Activated CD4-positive, alpha-beta memory T cell treated with anti-CD3 and anti-CD28 coated beads for 36 hours (primary cell): ENCODE measurements at places on chromosomes 5 and 9. TPM values are rescaled to one million over a fixed set of nuclear protein-coding genes. Genes with fewer than 3 reads are reported as not detected.

SLC1A1 gene
- total RNA-seq, result not detected

SPINK6 gene
- total RNA-seq, result not detected

HAPLN1 gene
- total RNA-seq, result not detected

GRCh38 chr5:3843706-3844105 lies 248.1 kb downstream of the IRX1 start:
- H3K27me3 ChIP-seq, result no peaks in the 10 kb centered on the region
- no peak overlapping the region for H3K27ac ChIP-seq
- DNase-seq, result no peak
- no peaks in the 10 kb centered on the region for H3K36me3 ChIP-seq
- no peak overlapping the region for H3K4me3 ChIP-seq

DNA sequence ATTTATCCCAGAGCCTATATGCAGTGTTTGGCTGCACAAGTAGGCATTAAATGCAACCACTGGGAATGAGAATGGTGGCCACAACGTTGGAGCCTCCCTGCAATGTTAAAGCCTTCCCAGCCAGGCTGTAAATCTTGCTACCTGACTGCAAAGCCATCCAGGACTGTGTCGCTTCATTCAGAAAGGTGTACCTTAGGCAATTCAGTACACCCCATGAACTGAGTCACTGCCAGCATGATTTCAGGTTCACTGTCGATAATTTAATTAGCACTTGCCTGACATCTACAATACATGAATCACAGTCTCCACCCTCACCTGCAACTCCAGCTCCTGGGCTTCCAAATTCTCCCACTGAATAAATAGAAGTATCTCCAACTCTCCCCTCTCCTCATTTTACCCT lies 108.4 kb downstream of the SLIT3 start:
- no peaks in the 10 kb centered on the region for H3K36me3 ChIP-seq
- no peaks in the 10 kb centered on the region for H3K4me1 ChIP-seq
- peaks cover 2% of the 10 kb centered on the region for H3K27me3 ChIP-seq
- H3K27ac ChIP-seq, result no peak overlapping the region

DNA sequence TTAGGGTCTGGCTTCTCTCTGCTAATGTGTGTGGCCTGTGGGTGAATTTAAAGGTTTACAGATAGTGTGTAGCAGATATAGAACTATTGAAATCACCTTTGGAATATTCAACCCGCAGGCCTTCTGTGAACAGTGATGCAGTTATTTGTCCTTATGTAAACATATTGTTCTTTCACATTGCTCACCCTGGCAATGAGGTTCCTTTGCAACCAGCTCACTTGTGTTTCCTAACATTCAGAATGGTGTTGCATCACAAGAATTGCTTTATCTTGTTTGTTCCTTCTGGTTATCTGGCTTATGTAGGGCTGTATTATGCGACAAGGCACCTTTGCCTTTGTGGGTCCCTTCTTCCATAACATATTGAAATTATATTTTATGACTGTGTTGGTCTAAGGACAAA lies 370.3 kb downstream of the NNT start:
- H3K36me3 ChIP-seq, result no peaks in the 10 kb centered on the region
- no peak for DNase-seq
- H3K27me3 ChIP-seq, result no peaks in the 10 kb centered on the region
- H3K4me1 ChIP-seq, result no peaks in the 10 kb centered on the region

DNA sequence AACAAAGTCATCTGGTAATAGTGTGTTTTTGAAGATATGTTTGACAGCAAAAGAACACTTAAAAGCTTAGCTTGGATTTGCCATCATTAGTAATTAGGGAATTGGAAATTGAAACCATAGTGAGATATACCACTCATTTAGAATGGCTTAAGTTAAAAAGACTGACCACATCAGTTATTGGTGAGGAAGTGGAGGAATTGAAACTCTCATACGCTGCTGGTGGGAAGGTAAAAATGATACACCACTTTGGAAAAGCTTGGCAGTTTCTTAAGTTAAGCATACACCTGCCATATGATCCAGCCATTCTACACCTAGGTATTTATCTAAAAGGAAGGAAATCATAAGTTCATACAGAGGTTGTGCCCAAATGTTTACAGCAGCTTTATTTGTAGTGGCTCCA lies 213.2 kb downstream of the TRIO start:
- no peaks in the 10 kb centered on the region for H3K4me1 ChIP-seq
- DNase-seq, result no peak
- no peak overlapping the region for H3K4me3 ChIP-seq
- peaks cover 4% of the 10 kb centered on the region for H3K27me3 ChIP-seq

PCDHA12 gene
- total RNA-seq, result not detected

UGCG gene
- 12.4 TPM for total RNA-seq

CDK7 gene
- 41.2 TPM for total RNA-seq

GRCh38 chr5:118397236-118397635 lies 591.1 kb downstream of the DTWD2 start:
- H3K27ac ChIP-seq, result no peak overlapping the region
- DNase-seq, result no peak
- no peaks in the 10 kb centered on the region for H3K4me1 ChIP-seq
- H3K4me3 ChIP-seq, result no peak overlapping the region

- H3K36me3 ChIP-seq, result no peaks in the 10 kb centered on the region
- no peak for DNase-seq
- no peak overlapping the region for H3K4me3 ChIP-seq
- no peaks in the 10 kb centered on the region for H3K27me3 ChIP-seq
These were observed 165.6 kb upstream of the IRX2 start for GRCh38 chr5:2917093-2917492.

SURF1 gene
- total RNA-seq, result 26.0 TPM

GRCh38 chr5:93073547-93073946 lies 507.5 kb downstream of the NR2F1-AS1 start:
- no peaks in the 10 kb centered on the region for H3K27me3 ChIP-seq
- no peak overlapping the region for H3K27ac ChIP-seq
- no peaks in the 10 kb centered on the region for H3K36me3 ChIP-seq
- no peak overlapping the region for H3K4me3 ChIP-seq
- peaks cover 2% of the 10 kb centered on the region for H3K4me1 ChIP-seq

DNA sequence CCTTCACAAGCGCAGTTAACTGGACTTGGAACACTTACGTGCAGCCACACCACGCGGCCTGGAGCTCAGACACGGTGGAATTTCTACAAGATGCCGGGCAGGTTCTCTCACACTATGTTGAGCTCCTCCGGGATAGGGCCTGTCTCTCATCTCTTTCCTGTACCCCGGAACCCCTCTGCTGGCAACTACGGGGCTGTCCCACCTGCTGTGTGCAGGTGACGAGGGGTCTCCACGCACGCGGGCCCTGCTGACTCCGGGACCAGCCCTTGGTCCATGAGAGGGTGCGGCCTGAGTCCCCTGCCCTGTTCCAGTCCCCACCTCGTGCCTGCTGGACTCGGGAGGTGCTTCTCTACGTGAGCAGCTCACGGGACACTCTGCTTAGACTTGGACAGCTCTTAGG lies 40.1 kb downstream of the SLC6A3 start:
- no peak overlapping the region for H3K27ac ChIP-seq
- no peaks in the 10 kb centered on the region for H3K36me3 ChIP-seq
- no peak for DNase-seq
- no peak overlapping the region for H3K4me3 ChIP-seq
- peaks cover 13% of the 10 kb centered on the region for H3K27me3 ChIP-seq

DNA sequence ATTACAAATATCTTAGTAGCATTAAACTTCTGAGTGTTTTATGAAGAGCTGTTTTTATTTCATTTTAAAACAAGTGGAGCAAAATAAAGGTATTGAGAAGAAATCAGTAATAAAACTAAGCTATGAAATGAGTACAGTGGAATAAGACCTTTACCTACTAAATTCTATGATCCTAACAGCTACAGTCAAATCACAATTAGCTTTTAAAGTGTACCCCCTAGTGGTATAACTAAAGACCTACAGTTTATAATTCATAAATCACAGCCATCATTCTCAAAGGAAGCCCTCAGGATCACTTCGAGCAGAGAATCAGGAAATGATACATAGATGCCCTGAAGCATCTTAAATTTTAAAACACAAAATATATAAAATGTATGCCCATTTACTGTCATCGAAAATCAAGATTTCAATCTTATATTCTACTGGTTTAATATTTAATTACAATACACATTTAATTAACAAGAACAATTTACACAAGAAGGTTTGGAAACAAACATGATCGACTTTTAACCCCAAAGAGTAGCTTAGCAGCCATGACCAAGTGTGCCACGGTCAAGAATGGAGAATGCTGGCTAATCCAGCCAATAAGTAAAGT lies 12.3 kb downstream of the CCNH start:
- no peak for DNase-seq
- peaks cover 31% of the 10 kb centered on the region for H3K4me1 ChIP-seq
- peaks cover 51% of the 10 kb centered on the region for H3K36me3 ChIP-seq
- no peak overlapping the region for H3K27ac ChIP-seq

OLFML2A gene
- not detected for total RNA-seq

SOHLH1 gene
- total RNA-seq, result not detected

DNA sequence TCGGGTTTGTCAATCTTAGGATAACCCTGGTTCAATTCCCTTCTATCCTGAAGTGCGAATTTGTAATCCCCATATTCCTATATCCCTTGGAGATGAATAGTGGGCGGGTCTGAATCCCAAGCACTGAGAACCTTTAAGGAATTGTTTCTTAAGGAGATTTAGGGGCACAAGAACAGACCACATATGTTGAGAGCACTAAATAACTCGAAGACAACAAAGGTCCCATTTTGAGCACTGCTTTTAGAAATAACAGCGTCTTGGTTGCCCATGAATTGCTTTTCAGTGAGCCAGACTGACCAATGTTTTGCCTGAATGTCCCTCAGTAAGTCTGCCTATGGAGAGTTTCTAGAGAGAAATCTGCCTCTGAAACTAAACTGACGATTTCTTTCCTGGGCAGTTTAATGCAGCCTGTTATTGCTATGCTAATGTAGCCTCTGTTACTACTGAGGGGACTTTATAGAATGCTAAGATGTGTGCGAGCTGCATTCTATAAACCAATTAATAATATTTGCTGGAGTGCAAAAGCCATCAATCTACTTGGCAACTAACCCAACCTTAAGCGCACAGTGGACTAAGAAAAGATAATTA lies 445.0 kb upstream of the DMAC1 start:
- no peaks in the 10 kb centered on the region for H3K4me1 ChIP-seq
- H3K36me3 ChIP-seq, result no peaks in the 10 kb centered on the region
- DNase-seq, result no peak
- H3K27ac ChIP-seq, result no peak overlapping the region

DNA sequence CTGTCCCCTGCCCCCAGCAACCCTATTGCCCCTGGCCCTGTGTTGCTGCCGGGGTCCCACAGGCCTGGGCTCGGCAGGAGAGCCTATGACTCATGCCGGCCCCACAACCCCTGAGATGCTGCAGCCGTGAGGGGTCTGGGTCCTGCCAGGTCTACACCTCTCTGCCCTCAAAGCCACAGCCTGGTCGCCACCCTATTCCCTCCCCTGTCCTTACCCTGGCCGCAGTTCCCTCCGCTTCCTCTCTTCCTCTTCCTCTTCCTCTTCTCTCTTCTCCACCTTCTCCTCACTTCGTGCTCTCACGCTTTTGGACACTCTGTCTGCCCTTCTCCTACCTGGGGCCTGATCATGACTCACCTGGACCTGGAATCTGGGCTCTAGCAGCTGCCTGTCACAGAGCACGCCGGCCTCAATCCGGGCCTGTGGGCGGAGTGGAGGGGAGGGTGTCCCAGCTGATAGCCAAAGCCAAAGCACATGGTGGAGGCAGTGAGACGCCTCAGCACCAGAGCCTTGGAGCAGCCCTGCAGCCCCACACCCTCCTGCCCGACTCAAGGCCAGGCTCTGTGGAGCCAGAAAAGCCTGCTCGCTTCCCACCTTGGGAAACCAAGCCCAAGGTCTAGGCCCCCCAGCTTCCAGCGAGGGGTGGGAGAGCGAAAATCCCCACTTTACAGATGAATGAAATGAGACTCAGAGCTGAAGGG lies 26.8 kb upstream of the CSF1R start:
- no peak overlapping the region for H3K4me3 ChIP-seq
- H3K4me1 ChIP-seq, result no peaks in the 10 kb centered on the region
- H3K36me3 ChIP-seq, result no peaks in the 10 kb centered on the region
- peaks cover 2% of the 10 kb centered on the region for H3K27me3 ChIP-seq

- H3K36me3 ChIP-seq, result no peaks in the 10 kb centered on the region
- H3K27me3 ChIP-seq, result peaks cover 1% of the 10 kb centered on the region
- no peak overlapping the region for H3K4me3 ChIP-seq
- no peaks in the 10 kb centered on the region for H3K4me1 ChIP-seq
- H3K27ac ChIP-seq, result no peak overlapping the region
These were observed 69.6 kb upstream of the TAF1L start for GRCh38 chr9:32705059-32705458.

RAB3C gene
- total RNA-seq, result not detected

FRRS1L gene
- total RNA-seq, result not detected

DNA sequence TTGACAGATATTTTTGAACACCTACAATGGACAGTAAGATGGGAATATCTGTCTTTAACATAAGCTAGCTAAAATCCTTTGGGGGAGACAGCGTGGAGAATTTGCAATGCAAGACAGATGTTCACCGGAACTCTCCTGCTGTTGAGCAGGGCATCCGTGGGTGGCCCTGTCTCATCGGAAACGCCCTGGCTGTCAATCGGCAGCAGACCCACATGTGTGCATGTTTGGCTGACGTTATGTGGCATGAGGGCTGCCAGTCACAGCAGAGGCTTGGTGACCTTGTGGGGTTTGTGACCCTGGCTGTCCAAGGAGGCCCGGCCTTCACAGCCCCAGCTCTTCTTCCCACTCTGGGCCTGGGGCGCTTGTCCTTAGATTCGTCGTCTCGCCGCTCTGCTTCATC lies 129.7 kb upstream of the OTULINL start:
- no peaks in the 10 kb centered on the region for H3K36me3 ChIP-seq
- peaks cover 4% of the 10 kb centered on the region for H3K4me1 ChIP-seq
- no peaks in the 10 kb centered on the region for H3K27me3 ChIP-seq
- no peak overlapping the region for H3K4me3 ChIP-seq
- no peak overlapping the region for H3K27ac ChIP-seq
- no peak for DNase-seq

CDC25C gene
- 19.1 TPM for total RNA-seq

FGF18 gene
- total RNA-seq, result not detected

DNA sequence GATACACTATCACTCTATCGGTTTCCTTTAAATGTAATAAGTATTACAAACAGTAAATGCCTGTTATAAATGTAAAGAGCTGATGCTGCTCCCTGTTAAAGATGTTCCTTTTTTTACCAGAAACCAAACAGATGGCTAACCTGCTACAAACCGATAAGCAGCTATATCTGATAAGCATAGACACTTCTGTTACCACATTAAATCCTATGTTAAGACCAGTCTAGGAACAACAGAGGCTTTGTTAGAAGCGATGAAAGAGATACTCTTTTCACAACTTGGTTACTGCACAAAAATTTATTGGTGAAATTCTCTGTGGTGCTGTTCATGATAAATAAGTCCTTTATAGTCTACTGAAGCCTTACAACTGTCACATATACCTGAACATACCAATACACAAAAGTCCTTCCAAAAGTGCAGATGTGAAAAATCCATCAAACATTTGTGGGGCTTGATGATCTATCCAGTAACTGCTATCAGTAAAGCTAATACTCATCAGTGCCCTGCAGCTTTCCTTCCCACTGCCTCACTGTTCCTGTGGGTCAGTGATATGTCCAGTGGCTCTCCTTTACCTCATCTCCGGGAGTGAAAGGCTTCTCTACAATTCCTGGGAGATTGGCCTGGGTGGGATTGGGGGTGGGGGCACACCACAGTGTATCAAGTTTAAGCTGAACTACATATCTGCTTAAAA lies 25.8 kb upstream of the PRXL2C start:
- H3K4me1 ChIP-seq, result no peaks in the 10 kb centered on the region
- H3K4me3 ChIP-seq, result no peak overlapping the region
- H3K36me3 ChIP-seq, result no peaks in the 10 kb centered on the region
- DNase-seq, result no peak
